Ascending aorta (tissue), 2 donors: ENCODE measurements at places on chromosomes 5 and 9. TPM values are rescaled to one million over a fixed set of nuclear protein-coding genes. Genes with fewer than 3 reads are reported as not detected.

- no peak overlapping the region for H3K27ac ChIP-seq
- no peaks in the 10 kb centered on the region for H3K36me3 ChIP-seq
- H3K4me1 ChIP-seq = no peaks in the 10 kb centered on the region
These were observed 37.7 kb upstream of the PCSK1 start for GRCh38 chr5:96470785-96471184.

- no peaks in the 10 kb centered on the region for H3K4me1 ChIP-seq
- H3K36me3 ChIP-seq = no peaks in the 10 kb centered on the region
- H3K27ac ChIP-seq = no peak overlapping the region
- no peaks in the 10 kb centered on the region for H3K27me3 ChIP-seq
- no peak overlapping the region for H3K4me3 ChIP-seq
These were observed 463.9 kb downstream of the PRR16 start for GRCh38 chr5:120927950-120928530.

GRCh38 chr9:115400796-115401195 lies 282.8 kb upstream of the TNC start:
- H3K4me1 ChIP-seq = no peaks in the 10 kb centered on the region
- no peaks in the 10 kb centered on the region for H3K27me3 ChIP-seq
- no peak overlapping the region for H3K4me3 ChIP-seq
- H3K36me3 ChIP-seq = no peaks in the 10 kb centered on the region

DNA sequence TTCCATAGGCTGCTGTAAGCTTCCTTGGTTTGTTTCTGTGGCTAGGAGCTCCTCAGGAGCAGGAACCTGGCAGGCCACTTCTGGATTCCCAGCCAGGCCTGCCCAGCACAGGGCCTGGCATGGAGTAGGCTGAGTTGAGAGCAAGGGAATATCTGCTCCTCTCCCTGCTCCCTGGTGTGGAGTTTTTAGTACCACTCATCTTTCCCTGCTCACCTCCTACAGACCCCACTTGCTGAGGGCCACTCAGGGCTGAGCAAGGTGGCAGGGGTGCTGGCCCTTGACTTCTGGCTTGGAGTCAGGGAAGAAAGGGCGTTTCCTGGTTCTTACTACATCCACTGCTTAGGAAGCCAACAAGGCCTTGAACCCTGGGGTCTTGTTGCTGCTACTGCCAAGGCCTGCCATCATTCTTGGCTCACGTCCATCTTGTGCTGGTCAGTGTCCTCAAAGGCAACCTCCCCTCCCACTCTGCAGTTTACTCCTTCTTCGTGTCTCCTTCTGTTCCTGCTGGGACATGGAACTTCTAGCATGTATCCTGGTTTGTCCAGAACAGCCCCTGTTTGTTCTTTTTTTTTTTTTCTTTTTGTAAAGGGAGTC lies 54.9 kb downstream of the PSD2 start:
- H3K27ac ChIP-seq = peak overlapping the region; percentile 95
- H3K27me3 ChIP-seq = no peaks in the 10 kb centered on the region
- H3K4me1 ChIP-seq = no peaks in the 10 kb centered on the region
- no peak for DNase-seq
- H3K36me3 ChIP-seq = no peaks in the 10 kb centered on the region

RAB24 gene
- total RNA-seq = 68.8 TPM

DNA sequence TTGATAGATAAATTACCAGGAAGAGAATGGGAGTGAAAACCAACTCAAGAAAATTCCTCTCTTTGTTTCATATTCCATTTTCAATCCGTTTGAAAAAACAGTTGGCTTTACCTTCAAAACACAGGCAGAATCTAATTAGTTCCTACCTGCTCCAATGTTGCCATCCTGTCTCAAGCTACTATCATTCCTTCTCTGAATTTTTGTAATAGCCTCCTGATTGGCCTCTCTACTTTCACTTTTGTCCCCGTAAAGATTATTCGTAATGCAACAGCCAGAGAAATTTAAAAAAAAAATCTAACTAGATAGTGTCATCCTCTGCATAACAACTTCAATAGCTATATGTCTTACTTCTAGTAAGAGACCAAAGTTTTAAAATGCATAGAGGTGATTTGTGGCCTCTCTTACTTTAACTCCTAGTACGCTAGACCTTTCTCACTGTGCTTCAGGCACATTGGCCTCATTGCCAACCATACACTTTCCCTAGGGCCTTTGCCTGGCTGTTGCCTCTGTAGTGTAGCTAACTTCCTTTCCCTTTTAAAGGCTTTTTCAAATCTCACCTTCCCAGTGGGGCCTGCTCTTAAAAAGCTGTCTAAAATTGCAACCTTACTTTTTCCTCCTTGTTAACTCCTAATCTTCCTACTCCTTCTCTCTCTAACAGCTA lies 311.3 kb upstream of the GRIN3A start:
- H3K27ac ChIP-seq = no peak overlapping the region
- no peaks in the 10 kb centered on the region for H3K4me1 ChIP-seq
- no peak for DNase-seq
- peak overlapping the region; percentile 31 for H3K4me3 ChIP-seq
